ENCODE measurements at places on chromosomes 5 and 9.
A peak's percentile ranks its signal among the peaks of the same experiment; 100 is the strongest.

- peak; percentile 32 for DNase-seq
These were observed 714 bp downstream of the UBE2D2 start for GRCh38 chr5:139561655-139562451.

GRCh38 chr9:118305331-118305730 lies 601.1 kb downstream of the TLR4 start:
- DNase-seq = no peak

- no peak for DNase-seq
These were observed 24.5 kb downstream of the TICAM2 start for GRCh38 chr5:115577741-115578140.

DNA sequence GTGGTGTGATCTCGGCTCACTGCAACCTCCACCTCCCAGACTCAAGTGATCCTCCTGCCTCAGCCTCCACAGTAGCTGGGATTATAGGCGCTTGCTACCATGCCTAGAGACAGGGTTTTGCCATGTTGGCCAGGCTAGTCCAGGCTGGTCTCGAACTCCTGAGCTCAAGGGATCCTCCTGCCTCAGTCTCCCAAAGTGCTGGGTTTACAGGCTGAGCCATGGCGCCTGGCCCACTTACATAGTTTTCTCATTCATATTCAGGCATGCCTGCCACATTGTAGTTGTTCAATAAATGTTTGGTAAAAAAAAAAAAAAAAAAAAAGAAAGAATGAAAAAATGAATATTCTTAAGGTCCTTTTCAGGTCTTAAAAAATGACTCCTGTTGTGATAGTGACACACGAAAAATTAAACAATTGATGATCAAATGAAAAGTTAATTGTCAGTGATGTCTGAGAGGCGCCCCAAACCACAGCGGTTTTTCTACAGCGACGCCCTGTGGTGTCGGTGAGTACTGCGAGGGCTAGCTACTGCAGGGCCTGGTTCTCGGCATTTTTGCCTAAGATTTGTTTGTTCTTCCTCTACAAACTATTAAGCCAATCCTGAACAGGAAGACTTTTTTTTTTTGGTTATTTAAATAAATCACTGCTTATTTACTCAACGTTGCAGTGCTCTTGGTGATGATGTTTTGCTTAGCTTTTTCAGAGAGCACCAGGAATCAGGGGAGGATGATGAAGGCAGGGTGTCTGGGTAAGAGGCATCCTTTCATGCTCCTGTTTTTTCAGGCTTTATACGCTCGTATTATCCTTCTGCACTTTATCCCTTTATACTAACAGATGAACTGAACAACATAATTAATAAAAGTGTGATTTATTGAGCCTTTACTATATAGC lies 67.0 kb upstream of the DPYSL3 start:
- DNase-seq = peak; percentile 8

DNA sequence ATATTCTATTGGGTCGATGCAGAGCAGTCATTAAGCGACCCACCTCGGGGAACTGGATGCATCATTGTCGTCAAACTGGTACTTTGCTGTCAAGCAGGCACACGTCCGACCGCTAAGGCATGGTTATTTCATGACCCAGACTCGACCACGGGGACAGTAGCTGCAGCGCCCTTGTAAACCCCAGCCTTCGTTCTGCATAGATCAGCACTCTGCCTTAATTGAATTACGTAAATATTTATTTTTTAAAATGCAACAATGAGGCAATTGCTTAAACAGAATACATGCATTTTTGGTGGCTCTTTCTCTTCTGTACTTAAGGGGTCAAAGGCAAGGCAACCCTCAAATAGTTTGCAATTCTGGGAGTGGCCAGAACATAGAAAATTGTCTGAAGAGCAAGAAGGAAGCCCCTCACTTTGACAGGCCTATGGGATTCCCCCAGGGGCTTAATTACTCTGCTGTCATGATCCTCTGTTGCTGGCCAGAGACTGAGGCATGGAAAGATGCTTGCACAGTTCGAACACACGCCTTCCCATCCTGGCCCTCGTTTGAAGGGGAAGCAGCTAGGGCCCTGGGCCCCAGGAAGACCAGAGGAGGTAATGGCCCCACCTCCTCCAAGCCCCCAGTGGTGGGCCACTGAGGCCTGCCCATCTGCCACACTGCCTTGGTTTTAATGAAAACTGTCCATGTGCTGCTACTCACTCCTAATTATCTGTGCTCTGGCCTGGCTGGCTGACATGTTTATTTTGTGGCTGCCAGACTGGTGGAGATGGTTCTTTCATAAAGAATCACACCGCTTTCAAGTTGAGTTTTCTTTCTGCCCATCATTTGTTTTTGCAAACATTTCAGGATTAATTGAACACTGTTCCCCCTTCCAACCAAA lies 169.7 kb upstream of the MAST4 start:
- DNase-seq = no peak

GRCh38 chr9:33106827-33107621 lies 30.6 kb upstream of the SMU1 start:
- no peak for DNase-seq

GRCh38 chr9:2493529-2493928 lies 128.1 kb upstream of the VLDLR start:
- DNase-seq = no peak

GRCh38 chr9:68996462-68996861 lies 17.5 kb downstream of the PRKACG start:
- no peak for DNase-seq

GRCh38 chr5:13972029-13972428 lies 27.5 kb upstream of the DNAH5 start:
- DNase-seq = no peak

DNA sequence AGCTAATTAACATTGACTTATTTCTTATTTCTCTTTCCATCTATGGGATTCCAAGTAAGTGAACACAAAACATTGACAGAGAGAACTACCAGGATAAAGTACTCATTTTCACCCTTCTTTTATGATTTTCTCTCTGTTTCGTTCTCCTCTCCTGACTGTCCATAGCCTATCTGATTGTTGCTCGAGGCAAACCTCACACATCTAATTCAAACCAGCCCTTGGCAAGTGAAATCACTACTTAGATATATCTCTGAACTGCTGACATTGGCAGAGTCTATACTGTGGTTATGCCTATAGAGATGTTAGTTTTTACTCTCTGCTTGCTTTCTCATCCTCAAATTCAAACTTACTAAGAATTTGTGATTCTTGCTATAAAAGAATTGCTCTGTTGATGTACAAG lies 248.8 kb downstream of the ISL1 start:
- no peak for DNase-seq

DNA sequence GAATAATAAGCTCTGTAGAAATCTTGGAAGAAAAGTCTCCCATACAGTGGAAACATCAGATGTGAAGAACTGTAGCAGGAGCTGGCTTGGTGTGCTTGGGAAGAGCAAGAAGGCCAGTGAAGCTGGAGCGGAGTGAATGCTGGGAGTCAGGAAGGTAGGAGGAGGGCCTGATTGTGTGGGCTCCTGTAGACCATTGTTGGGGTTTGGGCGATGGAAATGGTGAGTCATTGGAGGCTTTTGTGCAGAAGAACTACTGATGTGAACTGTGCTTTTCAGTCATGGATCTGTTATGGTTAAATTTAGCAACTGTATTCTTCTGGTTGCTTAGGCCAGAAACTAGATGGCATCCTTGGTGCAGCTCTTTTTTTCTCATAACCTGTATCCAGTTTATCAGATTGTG lies 2.3 kb downstream of the ICE1 start:
- no peak for DNase-seq

DNA sequence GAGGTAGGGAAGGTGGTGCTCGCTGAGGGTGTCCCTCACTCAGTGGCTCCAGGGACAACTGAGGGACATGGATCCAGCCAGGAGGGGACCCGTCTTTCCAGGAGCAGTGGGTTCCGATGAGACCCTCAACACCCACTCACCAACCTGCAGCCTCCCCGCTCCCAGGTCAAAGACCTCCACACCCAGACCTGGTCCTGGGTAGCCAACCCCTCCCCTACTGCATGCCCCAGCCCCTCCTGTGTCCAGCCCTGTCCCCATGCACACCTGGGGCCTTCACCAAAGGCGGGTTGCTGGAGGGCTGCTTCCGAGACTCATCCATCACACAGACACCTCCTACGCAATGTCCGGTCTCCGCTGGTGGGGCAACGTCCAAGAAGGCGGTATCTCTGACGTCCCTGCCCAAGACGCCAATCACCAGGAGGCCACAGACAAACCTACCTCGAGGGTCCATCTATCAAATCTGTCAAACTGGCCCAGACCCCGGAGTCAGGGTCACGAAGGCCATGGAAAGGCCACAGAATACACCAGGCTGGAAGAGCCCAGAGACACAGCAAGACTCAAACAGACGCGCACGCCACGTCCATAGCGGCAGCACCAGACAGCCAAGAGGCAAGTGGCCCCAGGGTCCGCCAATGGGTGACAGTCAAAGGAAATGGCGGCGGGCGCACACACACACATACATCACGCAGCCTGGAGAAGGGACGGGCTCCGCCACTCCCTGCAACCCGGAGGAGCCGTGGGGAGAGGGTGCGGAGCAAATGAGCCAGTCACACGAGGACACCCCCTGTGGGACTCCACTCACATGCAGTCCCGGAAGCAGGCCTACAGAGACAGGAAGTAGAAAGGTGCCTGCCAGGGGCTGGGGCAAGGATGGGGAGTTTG lies 10.8 kb downstream of the NACC2 start:
- no peak for DNase-seq

DNA sequence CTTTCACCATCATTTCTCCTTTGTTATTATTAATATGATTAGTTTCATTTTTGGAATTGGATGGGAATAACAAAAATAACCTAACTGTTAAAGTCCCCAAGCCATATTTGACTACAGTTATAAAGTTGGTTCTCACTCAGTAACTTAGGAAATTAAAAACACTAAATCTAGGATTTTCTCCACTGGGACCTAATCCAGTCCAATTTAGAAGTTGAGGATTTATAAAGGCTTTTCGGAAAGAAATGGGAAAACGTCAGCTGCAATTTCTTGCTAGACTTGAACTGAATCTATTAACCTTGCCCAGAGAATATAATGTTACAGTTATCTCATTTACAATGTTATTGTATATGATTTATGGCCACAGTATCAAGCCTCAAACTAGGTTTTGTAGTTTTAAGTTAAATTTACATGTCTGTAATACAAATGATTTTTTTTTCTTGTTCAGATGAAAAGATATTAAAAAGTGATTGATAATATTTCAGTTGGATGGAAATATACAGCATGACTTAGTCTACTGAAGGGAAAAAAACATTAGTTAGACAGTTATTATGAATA lies 524.3 kb upstream of the GRAMD2B start:
- DNase-seq = no peak

- DNase-seq = no peak
These were observed 19.9 kb upstream of the TMEM250 start for GRCh38 chr9:136138566-136138965.

DNA sequence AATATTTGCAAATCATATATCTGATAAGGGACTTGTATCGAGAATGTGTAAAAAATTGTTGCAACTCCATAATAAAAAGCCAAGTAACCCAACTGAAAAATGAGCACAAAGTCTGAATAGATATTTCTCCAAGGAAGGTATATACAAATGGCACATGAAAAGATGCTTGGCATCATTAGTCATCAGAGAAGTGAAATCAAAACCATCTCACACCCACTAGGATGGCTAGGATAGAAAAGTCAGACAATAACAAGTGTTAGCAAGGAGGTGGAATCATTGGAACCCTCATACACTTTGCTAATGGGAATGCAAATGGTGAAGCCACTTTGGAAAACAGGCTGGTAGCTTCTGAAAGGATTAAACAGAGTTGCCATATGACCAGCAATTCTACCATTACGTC lies 182.7 kb downstream of the ERCC6L2 start:
- DNase-seq = no peak

DNA sequence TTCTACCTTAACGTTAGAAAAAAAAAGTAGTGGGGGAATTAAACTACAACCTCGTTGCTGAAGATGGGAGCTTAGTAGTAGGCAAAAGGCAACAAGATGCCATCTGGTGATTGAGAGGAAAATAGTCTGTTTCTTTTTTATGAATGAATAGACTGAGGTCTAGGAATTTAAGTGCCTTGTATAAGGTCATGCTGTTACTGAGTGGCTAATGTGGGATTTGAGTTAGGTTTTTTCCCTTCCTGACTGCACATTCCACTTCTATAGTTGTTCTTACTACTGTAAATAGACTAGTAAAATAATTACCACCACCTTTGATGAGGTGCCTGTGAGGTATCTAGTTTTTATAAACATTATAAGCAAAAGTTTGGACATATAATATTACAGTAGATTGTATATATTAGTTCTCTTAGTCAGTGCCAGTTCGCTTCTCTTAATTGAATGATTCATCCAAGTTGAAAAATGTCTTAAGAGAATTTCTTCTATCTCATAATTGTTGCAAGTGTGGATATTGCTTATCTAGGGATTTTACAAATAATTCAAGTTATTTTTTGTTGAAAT lies 19.1 kb downstream of the FSD1L start:
- no peak for DNase-seq

- no peak for DNase-seq
These were observed 640.0 kb upstream of the ARRDC3 start for GRCh38 chr5:92023141-92023471.

DNA sequence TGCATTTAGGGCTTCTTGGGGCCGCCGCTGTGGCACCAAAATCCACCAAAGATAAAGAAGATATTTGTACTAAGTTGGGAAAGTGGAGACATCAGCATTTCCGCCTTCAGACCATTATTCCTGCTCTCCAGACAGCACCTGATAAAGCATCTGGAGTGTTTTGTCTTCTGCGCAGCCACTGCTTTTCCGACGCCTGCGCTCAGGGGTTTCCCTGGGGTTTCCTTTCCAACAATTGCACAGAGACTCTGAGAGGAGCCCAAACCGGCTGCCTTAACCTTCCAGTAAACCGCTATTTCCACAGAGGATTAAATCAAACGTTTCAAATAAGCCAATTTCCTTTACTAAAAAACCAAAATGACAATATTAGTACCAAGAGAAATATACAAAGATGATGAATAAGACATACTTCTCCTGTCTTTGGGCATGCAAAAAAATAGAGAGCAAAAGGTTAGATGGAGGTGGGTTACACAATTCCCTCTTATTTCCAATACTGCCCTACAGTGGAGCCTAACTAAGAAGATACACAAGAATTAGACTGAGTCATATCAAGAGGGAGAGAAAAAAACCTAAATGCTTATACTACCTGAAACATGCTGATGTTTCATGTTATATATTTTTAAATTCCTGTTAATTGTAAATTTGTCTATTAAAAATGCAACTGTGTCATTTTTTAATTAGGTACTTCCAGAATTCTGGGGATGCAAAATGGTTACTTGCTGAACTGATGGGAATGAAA lies 98.4 kb downstream of the MAPKAP1 start:
- no peak for DNase-seq

- DNase-seq = no peak
These were observed 342.6 kb downstream of the MAN2A1 start for GRCh38 chr5:110032376-110032775.

DNA sequence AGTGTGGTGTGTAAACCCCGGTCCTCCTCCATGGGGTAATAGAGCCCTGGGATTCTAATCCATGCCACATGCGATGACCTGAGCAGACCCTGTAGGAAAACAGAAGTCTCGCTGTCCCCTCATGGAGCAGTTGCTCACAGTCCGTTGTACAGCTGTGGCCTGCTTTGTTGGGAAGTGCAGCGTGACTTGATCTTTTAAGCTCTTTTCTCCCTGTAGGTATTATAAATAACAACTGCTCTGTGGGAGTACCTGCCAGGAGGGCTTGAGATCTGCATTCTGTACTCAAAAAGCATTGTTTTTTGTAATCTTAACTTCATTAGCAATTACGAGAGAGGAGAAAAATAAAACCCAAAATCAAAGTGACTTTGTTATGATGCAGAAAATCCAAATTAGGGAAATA lies 17.3 kb downstream of the MEGF10 start:
- no peak for DNase-seq

Data from stimulated activated CD4-positive, alpha-beta T cell treated with anti-CD3 and anti-CD28 coated beads, Interleukin-4, amount 100 ng/mL, for 4 hours (primary cell).